Spinal cord (tissue), 10 donors: ENCODE measurements at places on chromosomes 2 and 18.

DNA sequence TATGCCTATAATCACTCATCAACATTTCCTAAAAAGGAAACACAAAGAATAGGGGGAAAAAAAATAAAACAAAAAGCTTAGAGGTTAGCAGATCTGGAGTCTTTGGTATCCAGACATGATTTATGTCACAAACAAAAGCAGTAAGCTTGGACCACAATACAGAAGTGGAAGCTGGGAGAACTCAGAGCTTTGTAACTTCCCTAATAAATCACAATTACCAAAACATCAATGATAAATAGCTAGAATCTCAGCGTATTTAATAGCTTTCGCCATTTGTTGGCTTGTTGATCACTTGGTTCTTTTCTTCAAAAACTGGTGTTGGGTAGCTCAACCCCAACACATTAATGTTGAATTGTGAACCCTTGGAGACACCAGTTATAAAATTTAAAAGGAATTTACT lies 392.5 kb downstream of the IRS1 start:
- no peak for DNase-seq

DNA sequence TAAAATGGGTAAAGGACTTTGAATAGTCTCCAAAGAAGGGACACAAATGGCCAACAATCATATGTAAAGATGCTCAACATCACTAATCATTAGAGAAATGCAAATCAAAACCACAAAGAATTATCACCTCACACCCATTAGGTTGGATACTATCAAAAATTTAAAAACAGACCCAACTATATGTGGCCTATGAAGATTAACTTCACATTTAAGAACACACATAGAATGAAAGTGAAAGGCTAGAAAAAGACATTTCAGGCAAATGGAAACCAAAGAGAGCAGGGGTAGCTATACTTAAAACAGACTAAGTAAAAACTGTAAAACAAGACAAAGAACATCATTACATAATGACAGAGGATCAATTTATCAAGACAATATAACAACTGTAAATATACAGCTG lies 53.5 kb upstream of the ASPRV1 start:
- DNase-seq, result no peak

DNA sequence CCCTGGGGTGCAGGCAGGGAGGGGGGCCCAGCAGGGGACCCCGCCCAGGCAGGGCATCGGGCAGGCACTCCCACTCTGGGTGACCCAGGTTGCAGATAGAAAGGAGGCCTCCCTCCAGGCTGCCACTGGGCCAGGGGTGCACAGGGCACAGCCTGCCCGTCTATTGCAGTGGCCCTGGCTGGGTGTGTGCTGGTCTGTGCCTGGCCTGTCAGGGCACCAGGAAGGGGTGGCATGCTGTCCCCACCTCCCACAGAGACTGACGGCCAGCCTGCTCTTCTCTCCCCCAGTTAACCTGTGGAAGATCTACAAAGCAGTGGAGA lies 12.9 kb downstream of the ARID5A start:
- no peak for DNase-seq

DNA sequence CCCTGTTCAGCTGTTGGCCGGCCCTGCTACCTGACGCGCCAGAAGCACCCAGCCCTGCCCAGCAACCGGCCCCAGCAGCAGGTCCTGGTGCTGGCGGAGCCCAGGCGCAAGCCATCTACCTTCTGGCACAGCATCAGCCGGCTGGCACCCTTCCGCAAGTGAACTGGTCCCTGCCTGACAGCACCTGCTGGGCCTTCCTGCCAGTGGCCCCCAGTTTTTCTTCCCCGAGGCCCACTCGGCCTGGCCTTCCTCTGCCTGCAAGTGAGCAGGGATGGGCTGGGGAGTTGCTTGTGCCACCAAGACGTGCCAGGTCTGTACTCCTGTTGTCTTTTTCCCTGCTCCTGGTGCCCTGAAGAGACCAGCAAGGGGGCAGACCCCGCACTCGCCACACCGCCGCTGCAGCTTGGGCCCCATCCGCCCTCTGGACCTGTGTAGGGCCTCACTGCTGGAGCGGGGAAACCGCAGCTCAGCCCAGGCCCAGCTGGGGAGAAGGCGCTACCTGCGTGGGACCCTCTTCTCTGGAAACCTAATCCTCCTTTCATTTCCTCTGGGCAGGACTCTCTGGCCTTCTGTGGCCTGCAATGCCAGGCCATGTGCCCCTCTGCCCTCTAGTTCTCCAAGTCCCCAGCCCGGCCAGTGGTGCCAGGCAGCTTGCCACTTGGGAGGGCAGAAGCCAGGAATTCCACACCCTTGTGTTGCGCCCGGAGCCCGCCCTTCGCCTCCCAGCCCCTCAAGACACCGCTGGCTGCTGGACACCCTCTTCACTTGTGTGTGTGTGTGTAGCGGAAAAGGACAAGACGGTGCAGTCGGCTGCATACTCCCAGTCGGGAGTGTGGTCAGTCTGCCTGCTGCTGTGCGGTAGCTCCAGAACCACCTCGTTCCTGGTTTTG lies 47.0 kb downstream of the FAM168B start:
- no peak for DNase-seq

GRCh38 chr2:152335016-152335725 lies at the start of gene FMNL2:
TSS of gene FMNL2 (plus strand) at chr2:152335174.
- peak; percentile 81 for DNase-seq

DNA sequence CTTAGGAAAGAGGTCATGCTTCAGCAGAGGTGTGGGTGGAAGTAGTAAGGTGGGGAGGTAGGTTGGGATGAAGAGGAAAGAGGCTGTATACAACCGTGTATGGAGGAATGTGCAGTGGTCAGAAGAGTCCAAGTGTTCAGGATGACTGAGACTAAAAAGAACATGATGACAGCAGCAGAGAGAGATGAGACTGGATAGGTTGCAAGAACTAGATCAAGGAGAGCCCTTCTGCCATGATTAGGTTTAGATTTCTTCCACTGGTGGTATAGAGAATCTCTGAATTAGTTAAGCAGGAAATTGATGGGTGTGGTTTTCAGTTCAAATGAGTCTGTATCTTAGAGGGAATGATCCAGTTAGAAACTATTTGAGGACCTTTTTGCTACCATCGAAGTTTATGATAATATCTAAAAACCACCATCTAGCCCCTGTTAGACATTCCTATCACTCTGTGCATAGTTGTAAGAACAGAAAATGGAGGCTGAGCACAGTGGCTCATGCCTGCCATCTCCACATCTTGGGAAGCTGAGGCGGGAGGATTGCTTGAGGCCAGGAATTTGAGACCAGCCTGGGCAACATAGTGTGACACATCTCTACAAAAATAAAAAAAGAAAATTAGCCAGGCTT lies 221.0 kb downstream of the LTBP1 start:
- DNase-seq, result no peak
